Inflammatory macrophage (primary cell): ENCODE measurements at places on chromosomes 7 and 10.
A peak's percentile ranks its signal among the peaks of the same experiment; 100 is the strongest.

DNA sequence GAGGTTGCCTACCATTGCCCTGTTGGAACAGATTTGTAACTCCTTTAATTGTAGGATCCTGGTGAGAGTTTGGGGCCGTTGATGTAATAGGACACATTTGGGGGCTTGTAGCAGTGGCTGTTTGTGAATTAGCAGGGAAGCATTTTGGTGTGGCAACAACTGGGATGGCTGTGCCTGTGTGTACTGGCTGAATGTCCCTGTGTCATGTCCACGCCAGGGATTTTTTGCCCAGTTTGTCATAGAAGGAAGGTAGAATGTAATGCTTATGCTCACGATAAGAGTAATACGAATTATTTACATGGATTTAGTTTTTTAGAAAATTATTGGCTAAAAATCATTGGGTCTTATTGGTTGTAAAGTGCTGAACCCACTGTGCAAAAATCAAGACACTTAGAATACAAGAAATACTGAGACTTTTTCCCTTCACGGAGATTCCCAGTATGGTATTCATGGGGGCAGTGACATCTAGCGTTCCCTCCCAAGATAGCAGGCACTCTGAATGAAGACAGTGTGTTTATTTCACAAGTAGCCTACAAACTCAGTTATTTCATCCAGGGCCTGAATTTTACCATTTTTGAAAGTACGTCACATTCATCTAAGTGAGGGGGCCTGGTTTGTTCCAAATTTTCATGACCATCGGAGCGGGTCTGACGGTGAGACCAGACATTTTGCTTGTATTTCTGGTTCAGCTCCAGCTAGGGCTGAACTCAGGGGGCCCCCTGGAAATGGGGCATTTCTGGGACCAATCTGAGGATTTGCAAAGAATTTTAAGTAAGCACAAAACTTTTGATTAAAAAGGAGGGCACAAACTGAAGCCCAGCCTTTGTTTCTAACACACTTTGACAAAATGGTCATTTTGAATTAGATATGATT is 74.7 kb downstream of the CACNB2 start:
- peak; percentile 53 for DNase-seq

DNA sequence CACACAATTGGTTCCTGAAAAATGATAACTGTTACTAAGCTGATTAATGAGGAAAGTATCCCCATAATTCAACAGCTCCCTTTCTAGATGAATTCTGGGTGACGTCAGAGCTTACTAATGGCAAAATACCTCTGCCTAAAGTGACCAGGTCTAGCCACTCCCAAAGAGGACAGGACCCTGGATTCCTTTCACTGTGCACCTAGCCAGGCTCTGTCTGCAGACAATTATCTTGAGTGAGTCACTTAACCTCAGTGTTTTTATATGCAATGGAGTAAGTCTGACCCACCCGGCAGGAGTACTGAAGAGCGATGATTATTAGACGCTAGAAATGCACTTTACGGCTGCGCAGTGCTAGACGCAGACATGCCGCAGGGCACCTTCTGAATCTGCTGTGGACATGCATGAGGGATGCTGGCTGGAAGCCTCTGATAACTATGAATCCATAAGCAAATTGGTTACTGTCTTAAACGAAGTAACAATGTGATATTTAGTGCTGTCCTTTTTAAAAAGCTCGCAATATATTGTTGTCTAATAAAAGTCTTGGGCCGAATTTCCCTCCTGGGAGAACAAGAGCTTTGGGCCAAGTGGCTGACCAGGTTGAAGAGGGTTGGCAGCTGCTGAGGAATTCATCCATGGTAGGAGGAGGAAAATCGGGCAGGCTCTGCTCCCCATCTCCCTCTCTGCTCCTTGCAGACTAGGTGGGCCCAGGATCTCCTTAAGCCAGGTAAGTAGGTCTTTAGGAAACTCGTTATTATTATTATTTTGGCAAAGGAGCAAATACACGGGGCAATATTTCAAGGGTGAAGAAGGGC is 4.6 kb upstream of the INPP5A start:
- DNase-seq, result no peak

GRCh38 chr7:75866489-75867389 is 12.1 kb upstream of the RHBDD2 start:
- DNase-seq, result peak; percentile 80

DNA sequence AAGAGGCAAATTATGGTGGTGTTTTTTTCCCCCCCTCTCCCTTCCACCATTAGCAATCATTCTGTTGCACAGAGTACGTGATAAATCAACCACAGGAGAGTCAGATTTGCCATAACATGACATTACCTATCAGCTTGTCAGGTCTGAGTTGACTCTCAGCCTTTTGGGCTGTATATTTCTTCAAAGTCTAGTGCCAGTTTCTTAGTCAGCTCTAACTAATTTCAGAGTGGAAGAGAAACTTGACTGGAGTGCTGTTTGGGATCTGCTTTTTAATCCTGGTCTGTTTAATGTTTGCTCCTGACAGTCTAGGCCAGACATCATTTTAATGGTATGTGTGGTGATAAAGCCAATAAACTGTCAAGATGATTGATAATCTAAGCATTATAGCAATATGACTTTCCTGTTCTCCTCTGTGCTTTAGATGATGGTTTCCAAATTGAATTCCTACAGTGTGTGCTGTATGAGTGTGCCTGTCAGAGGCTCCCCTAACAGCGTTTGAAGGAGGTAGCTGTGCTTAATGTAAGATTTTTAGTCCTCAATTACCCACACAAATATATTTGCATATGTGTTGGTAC is 76.9 kb downstream of the LRMDA start:
- DNase-seq, result no peak

- DNase-seq, result peak; percentile 85
These were observed 167.5 kb upstream of the HABP2 start for GRCh38 chr10:113385021-113385999.

GRCh38 chr7:108459922-108460551 is 3.8 kb upstream of the NRCAM start:
- no peak for DNase-seq

DNA sequence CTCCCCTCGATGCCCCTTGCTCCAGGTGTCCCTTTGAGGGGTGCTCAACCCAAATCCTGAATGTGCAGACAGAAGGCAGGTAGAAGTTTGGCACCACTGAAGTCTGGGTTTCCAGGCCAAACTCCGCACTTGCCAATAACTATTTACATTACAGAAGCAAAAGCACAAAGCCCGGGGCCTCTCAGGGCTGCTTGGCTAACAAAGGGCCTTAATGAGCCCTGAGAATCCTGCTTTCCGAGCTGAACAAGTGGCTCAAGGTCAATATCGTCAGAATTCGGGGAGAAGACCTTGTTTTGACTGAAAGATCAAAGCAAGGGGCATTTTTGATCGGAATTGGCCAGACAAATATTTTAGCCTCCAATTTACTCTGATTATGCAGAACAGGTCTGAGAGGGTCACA is 189.9 kb downstream of the HERPUD2 start:
- DNase-seq, result no peak

- DNase-seq, result no peak
These were observed at the start of gene PTN for GRCh38 chr7:137343281-137343841. PTN (minus strand) TSS chr7:137343733; CDS start chr7:137254973, 88,760 bp downstream.

- no peak for DNase-seq
These were observed 488 bp downstream of the ABCF2 start for GRCh38 chr7:151226560-151226874.

- no peak for DNase-seq
These were observed 424.4 kb downstream of the PLXDC2 start for GRCh38 chr10:20240643-20241042.

- DNase-seq, result no peak
These were observed 61.4 kb downstream of the PLXDC2 start for GRCh38 chr10:19877466-19878255.
